NCI-H774 (cell line): ENCODE measurements at places on chromosomes 2 and 18.

GRCh38 chr2:31032475-31032874, 105.8 kb downstream of the GALNT14 start:
- no peak for DNase-seq

- DNase-seq: peak; percentile 4
These were observed 5.3 kb downstream of the KLF11 start for GRCh38 chr2:10048501-10049171.

- no peak for DNase-seq
These were observed 94.8 kb downstream of the SPOPL start for GRCh38 chr2:138596403-138596802.

DNA sequence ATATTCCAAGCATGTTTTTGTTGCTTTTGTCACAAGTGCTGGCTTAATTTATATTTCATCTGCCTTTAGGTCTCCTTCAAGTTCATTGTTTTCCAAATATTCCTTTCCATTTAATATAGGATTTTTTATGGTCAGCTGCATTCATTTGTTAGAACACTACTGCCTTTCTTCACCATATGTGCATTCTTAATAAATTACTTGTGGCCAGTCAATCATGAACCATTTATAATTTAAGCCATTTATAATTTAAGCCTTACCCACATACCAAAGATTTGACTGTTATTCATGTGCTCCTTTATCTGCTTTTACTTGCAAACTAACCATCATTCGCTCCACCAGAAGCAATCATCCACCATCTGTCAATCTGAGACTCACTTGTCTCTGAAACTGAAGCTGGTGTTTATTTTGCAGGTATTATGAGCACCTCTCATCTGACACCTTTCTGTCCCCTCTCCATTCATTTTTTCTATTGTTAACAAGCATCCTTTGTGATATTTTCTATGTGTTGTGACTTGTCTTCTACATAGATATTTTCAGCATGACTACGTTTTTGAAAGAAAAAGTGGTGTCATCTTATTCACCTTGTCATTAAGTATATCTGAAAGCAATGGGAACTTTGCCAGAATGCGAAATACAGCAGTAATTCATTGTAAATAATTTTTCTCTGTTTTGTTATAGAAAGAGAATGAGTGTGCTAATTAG, 786.8 kb downstream of the KCNJ3 start:
- no peak for DNase-seq
